Nephron progenitor cell (in vitro differentiated cells): ENCODE measurements at places on chromosomes 4 and X.

GRCh38 chr4:108738003-108738706 is 24.7 kb downstream of the ETNPPL start:
- no peak for DNase-seq

- no peak for DNase-seq
Observed at GRCh38 chr4:152321923-152322322, 214.0 kb downstream of the FBXW7 start.

DNA sequence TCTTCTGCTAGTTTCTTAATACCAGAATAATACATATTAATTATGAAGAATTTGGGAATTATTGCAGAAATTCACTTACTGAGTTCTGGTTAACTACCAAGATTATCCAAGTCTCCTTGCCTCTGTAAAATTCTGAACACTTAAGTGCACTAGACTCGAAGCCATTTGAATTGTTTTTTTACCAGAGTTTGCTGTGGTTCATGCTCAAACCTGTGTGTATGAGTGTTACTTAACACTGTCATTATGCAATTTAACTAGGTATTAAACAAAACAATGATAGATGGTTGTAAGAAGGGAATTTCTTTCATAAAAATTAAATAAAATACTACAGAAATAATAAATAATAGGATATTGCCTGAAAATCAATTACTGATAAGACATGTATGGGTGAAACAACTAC is 145.6 kb upstream of the FAT4 start:
- DNase-seq: no peak

- no peak for DNase-seq
Observed at GRCh38 chr4:14303856-14304255, 676.3 kb upstream of the BOD1L1 start.
